ENCODE measurements at places on chromosomes 6 and 20.
A peak's percentile ranks its signal among the peaks of the same experiment; 100 is the strongest.

- DNase-seq = no peak
Observed at GRCh38 chr20:10002866-10003265, 31.9 kb upstream of the ANKEF1 start.

- DNase-seq = no peak
Observed at GRCh38 chr6:16391451-16391912, 153.1 kb downstream of the GMPR start.

GRCh38 chr6:111788379-111789276, 84.6 kb downstream of the FYN start:
- no peak for DNase-seq

DNA sequence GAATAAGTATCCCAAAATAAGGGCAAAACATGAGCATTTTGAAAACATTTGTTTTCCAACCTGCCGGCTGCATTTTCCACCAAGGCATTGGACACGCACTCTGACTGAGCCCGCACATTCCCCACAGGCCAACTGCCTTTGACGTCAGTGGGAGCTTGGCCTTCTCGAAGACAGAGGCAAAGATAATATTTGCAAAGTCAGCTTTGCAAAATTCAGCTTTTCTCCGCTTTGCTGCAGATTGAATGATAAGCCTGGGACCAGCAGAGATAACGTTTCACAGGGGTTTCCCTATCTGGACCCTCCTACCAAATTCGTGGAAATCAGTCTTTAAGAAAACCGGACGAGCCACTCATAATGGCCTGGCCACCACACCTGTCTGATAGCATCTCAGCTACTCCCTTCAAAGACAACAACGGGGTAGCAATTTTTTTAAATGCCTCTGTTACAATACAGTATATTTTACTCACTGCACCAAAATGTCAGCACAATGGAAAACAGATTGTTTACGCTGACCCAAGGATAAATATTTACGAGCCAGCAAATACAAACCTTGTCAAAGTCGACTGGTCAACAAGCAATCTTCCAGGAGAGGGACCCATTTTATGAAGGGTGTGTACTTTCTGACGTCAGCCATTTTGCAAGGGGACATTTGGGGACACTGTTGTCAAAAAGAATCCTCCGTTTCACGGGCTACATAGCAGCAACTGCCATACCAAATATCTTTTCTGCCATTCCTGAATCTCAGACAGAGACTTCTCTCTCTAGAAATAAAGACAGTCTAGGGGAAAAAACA, 100.5 kb downstream of the TFAP2A start:
- no peak for DNase-seq

GRCh38 chr20:4661191-4661590, 60.5 kb upstream of the PRND start:
- DNase-seq = no peak

GRCh38 chr20:49282584-49283171, 4.8 kb upstream of the ZNFX1 start:
- DNase-seq = no peak

GRCh38 chr20:58054780-58055373, 173.6 kb downstream of the ANKRD60 start:
- no peak for DNase-seq

DNA sequence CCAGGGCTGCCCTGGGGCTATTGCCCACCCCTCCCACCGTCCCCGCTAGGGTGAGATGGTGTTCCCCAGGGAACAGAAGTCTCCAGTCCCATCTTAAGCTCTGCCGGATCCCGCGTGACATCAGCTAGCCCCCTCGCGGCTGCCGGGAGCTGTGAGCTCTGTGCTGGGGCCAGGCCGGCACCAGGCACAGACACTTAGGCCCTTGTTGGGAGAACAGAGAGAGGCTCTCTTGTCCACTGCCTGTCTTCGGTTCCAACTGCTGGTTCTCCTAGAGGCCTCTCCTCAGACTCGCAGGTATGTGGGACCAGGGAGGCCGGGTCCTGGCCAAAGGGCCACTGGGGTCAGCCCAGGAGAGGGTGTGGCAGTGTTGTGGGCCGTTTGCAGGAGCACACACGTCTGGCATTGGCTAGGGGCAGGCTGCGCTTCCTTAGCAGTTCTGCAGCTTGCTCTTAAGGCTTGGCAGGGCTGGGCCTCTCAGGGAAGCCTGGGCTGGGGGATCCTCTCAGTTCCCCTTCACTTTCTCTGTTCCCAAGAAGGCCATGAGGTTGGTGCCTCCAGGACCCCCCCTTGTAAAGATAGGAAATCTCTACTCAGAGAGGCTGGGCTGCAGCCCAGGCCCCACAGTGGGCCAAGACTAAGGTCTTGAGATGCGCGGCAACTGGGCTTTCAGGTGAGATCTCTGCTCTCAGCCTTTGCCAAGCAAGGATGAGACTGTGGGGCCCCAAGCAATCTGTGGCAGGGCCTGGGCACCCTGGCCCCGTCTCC, 6.3 kb downstream of the SGK2 start:
- DNase-seq = no peak

- no peak for DNase-seq
Observed at GRCh38 chr6:73566954-73567591, 46.2 kb upstream of the EEF1A1 start.

- DNase-seq = no peak
Observed at GRCh38 chr20:3082306-3082951, 2.1 kb downstream of the AVP start.

DNA sequence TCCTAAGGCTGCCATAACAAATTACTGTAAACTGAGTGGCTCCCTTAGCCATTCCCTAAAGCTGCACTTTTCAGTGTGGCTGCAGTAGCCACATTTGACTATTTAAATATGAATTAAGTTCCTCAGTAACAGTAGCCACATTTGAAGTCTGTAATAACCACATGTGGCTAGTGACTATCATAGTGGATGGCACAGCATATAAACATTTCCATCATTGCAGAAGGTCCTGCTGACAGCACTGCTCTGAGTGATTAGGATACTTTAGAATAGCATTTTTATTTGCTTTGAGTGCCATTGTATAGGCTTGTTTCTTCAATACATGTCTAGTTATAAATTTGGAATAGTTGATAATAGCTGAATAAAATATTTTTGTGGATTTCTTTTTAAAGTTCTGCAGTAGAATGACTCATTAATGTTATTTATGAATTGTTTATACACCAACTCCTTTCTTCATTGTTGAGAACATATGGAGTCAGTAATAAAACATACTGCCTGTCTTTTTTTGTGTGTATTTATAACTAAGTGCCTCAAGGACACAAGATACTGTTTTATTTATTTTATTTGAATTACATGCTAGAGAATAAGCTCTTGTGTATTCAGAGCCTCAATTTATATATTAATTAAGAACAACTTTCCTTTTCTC, 217.2 kb downstream of the CDKAL1 start:
- DNase-seq = peak; percentile 26

DNA sequence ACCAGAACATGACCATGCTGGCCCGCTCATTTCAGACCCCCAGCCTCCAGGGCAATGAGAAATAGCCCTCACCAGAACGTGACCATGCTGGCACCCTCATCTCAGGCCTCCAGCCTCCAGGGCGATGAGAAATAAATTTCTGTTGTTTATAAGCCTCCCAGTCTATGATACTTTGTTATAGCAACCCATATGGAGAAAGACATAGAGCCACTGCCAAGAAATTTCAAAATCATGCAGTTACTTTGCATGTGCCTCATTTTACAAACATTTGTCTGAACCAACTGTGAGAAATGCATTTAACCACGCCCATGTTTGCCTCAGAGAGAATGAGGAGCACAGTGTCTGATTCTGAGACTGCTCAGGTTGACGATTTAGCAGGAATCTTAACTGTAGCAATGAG, 15.5 kb downstream of the CYP39A1 start:
- DNase-seq = no peak

DNA sequence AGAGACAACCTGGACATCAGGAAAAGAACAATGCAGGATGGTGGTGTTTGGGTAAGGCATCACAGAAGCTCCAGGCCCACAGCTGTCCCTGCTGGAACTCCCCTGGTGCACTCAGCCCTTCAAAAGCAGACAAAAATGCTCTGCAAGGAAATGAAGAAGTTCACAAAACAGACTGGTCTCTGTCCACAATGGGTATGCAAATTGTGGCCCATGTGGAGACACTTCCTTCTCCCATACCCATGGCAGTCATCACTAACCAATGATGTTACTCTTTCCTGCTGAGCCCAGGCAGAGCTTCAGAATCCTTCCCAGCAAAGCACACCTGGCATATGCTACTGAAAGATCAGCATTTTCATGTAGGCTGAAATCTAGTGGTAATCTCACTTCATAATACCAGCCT, 42.6 kb upstream of the PXDC1 start:
- DNase-seq = no peak

GRCh38 chr6:82385961-82386360, 22.3 kb downstream of the TPBG start:
- peak; percentile 56 for DNase-seq
